ENCODE measurements at places on chromosomes 16 and 17.

GRCh38 chr17:79905832-79906231 lies 66.6 kb upstream of the CBX4 start:
- DNase-seq: no peak

GRCh38 chr17:8963647-8964258 lies 1.8 kb downstream of the PIK3R5 start:
- no peak for DNase-seq

DNA sequence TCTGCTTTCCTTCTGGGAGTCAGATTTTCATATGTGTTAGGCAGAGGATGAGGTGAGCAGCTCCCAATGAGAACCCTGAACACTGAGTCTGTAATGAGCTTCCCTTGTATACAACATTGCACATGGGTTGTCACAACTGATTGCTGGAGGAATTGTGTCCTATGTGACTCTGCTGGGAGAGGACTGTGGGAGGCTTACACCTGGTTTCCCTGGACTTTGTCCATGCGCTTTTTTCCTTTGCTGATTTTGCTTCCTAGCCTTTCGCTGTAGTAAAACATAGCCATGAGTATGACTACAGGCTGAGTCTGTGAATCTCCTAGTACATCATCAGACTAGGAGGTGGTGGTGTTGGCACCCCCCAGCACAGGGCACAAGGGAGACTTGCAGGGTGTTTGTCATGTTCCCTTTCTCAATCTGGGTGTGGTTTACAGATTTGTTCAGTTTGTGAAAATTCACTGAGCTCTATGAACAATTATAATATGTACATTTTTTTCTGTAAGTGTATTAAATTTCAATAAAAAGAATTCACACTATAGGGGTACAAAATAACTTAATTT lies 1.7 kb upstream of the PLK1 start:
- no peak for DNase-seq

DNA sequence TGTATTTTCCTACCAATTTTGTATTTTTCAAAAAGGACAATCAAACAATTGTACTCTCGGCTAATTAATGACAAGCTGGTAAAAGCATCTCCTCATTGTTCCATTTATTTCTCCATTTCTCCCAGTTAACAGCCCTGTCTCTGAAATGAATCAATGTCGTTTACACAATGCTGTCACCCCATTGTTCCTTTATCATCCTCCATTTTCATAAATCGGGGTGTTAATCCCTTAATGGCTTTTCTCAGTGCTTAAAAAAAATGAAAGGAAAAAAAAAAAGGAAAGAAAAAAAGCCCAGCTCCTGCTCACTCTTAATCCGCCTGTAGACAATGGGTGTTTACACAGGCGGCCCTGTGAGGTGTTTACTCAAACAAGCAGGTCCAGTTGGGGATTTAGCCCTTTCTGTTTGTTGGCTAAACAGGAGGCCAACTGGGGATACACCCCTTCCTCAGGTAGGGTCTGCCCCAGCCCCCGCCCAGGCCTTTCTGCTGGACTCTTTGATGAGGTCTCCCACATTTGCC lies 86.8 kb upstream of the SALL1 start:
- DNase-seq: no peak

GRCh38 chr17:59366773-59367656 lies 35.6 kb downstream of the YPEL2 start:
- no peak for DNase-seq
